ENCODE measurements at places on chromosomes 3 and 15.

DNA sequence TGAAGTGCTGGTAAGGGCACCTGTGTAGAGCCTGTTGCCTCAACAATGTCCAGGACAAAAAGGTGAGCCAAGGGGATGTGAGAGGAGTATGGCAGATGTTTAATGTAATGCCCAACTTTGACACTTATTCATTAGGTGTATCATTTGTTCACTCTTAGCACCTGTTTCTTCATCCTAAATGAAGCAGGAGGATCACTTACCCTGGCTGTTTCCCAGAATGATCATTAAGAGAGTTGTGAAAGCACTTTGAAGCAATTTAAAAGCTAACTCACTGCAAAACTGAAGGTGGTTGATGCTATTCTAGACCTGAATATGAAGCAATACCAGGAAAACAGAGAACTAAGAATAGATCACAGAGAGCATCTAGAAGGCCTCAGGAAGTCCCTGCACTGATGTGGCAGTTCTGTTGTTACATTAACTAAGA, 3.4 kb upstream of the HHLA2 start:
- no peak for DNase-seq

DNA sequence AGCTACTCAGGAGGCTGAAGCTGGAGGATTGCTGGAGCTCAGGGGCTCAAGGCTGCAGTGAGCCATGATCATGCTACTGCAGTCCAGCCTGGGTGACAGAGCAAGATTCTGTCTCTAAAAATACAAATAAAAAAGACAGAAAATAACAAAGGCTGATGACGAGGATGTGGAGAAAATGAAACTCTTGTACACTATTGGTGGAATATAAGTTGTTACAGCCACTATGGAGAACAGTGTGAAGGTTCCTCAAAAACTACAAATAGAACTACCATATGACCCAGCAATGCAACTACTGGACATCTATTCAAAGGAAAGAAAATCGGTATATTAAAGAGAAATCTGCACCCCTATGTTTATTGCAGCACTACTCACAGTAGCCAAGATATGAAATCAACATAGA, 526.7 kb upstream of the NAALADL2 start:
- DNase-seq, result no peak

GRCh38 chr15:77768521-77769078, 135.9 kb upstream of the LINGO1 start:
- DNase-seq, result no peak

- DNase-seq, result no peak
Measured at GRCh38 chr3:69081583-69082262, 1.6 kb upstream of the UBA3 start.

- DNase-seq, result no peak
Measured at GRCh38 chr15:78060232-78060631, 17.3 kb downstream of the TBC1D2B start.

DNA sequence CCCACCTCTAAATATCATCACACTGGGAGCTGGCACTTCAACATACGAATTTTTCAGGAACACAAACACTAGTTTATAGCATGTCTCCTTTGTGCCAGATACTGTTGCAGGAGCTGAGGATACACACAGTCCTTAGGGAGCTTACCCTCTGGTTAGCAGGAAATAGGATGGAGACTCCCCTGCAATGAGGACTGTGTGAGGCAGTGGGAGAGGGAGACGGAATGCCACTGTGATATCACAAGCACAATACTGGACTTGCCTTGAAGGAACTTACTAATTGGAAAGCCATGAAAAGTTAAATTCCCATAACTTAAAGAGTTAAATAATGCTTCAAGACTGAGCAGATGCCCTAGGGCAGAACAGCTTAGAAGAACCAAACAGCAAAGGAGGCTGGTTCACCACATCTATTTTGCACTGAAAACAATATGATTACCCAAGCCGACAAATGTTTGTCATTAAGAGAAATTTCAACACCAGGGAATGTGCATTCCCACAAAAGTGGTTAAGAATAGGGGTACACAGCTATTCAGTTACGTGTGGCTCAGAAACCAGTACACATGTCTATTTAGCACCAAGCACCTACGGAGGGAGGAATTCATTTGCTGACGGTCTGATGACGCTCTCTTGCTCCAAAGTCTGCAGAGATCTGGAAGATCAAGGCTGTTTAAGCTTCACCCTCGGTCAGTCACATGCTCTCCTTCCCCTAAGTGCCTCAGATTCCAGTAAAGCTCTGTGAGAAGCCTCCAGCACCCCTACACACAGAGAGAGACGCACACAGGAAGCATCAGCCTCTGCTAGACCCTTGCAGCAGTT, 5.2 kb downstream of the TBC1D2B start:
- DNase-seq, result no peak

GRCh38 chr3:10356461-10356981, 35.6 kb upstream of the SEC13 start:
- no peak for DNase-seq

DNA sequence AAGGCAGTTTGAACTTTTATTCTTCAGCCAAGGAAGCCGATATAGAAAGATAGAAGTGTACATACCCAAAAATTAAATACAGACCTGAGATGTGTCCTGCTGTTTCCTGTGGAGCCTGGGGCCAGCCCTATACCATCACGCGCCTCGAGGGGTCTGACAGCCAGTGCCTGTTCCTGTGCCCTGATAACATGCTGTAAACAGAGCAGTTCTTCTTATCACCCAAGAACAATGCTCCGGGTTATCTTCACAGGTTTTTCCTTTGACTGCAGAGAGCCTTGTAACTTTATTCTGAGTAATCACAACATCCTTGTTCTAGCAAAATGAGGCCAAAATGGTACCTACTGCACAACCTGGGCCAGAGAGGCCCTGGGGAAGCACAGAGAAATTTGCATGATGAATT, 289.7 kb upstream of the CHRM5 start:
- no peak for DNase-seq

DNA sequence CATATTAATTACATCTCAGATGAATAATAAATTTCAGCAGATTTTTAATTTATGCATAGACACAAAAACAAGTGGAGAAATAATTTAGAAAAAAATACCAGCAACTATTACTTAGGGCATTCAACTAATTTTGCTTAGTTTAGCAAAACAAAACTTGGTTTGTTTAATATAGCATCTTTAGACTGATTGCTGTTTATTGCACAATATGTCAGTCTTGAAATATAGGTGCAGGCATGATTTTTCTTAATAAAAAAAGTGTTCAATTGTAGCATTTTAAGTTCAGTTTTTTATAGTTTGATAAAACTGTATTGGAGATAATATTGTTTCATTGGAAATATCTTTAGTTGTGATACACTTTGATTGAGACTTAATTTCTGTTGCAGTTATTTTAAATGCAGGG, 161.2 kb upstream of the KCNH8 start:
- no peak for DNase-seq

DNA sequence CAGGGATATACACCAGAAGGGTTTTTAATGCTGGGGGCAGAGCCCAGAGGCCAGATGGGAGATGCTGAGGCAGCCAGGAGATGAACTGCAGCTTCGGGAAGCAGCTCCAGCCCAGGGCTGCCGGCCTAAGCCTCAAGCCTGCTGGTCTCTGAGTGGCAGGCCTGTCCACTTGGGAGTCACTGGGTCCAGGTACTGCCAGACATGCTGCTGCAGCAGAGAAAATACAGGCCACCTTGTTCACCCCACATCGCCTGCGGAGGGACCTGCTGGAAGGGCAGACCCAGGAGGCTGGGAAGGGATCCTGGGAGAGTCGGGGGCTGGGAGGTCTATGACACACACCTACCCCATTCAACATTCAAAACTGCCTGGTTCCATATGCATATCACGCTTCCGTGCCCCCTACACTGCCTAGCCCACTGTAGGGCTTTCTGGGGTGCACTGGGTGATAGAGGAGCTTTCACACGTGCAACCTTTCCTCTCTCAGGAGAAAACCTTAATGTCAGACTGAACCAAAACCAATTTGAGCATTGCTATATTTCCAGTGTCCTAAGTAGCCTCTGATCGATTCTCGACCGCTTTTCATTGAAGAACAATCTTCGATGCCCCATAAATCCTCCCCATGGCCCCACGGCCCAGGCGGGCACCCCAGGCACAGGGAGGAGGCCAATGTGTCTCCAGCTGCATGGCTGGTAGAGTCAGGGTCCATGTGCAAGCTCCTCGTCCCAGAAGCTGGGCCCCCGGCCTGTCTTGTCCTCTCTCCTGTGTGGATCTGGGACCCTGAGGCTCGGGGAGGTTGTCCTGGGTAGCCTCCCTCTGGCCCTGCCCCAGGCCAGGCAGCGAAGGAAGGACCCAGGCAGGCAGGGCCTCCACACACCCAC, 147.4 kb downstream of the ATP10A start:
- DNase-seq, result no peak

GRCh38 chr15:92979011-92979701, 79.0 kb downstream of the CHD2 start:
- DNase-seq, result no peak

GRCh38 chr3:55742022-55742831, 255.1 kb upstream of the WNT5A start:
- no peak for DNase-seq

DNA sequence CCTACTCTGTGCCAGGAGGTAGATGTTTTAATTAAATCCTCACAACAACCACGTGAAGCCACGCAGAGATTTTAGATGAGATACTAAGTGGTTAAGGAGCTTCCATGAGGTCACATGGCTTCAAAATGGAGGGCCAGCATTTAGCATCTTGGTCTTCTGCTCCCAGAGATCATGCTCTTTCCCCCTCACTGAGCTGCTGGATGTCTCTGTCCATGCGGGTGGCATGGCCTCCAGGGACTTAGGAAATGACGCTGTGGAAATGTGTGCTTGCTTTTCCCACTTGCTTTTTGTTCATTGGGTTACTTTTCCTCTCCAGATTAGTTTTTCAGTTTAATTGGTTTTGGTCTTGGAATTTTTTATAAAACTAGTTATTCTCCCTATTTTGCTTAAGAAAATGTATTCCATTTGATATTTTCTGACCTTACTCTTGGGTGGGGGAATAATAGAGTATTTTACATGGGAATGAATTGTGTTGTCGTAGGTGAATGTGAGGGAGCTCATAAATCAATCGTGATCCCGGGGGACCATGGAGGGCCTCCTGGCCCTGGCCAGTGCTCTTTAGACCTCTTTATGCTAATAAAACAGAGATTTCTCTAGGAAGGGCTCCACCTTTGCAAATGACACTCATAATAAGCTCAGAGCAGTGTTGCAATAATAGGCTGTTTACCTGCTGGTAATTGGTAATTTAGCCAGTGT, 376.0 kb upstream of the ONECUT1 start:
- DNase-seq, result no peak

- DNase-seq, result no peak
Measured at GRCh38 chr3:41848753-41849574, 112.9 kb downstream of the ULK4 start.

- DNase-seq, result no peak
Measured at GRCh38 chr15:52100807-52101442, 11.7 kb downstream of the BCL2L10 start.

- no peak for DNase-seq
Measured at GRCh38 chr3:52789746-52790040, 4.9 kb upstream of the ITIH3 start.

- DNase-seq, result no peak
Measured at GRCh38 chr15:40265355-40265754, 17.5 kb downstream of the ANKRD63 start.

- DNase-seq, result no peak
Measured at GRCh38 chr15:25674913-25675312, 188.2 kb downstream of the ATP10A start.

DNA sequence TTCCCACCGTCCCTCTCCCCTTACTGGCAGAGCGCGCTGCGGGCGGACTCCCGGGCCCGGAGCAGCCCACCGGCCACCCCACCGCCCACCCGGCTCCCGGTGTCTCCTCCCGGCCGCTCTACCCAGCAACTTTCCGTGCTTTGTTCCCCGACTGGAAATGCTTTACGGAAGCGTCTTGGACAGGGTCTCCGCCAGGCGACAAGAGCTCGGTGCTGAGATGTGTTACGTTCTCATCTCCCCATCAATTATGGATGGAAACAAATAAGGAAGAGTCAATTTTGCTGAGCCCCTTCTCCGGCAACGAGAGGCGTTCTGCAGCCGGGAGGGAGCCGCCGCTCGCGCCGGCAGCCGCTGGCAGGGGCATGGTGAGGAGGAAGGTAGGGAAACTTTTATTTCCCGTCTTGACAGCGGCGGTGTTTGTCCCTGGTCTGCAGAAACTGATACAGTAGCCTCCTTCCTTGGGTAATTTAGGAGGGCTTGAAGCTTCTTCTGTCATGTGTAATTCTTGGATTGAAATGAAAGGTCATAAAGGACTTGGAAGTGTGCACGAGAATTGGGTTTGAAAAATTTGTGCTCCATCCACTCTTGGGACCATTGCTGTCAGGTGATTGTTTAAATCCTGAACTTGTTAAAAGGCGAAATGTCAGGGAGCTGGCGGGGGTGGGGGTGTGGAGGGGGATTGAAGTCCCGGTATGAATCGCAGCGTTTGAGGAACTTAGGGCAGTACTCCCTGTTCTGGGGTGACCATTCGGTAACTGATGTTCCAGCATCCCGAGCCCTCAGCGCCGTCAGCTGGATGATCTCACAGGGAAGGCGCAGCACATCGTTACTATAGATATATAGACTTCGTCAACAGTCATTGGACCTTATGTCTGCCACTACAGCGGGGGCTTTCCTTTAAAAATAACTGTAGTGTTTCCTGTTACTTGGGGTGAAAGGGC, 1.5 kb downstream of the SEMA6D start:
- DNase-seq, result no peak

- DNase-seq, result no peak
Measured at GRCh38 chr3:13954741-13955483, 75.0 kb upstream of the WNT7A start.

DNA sequence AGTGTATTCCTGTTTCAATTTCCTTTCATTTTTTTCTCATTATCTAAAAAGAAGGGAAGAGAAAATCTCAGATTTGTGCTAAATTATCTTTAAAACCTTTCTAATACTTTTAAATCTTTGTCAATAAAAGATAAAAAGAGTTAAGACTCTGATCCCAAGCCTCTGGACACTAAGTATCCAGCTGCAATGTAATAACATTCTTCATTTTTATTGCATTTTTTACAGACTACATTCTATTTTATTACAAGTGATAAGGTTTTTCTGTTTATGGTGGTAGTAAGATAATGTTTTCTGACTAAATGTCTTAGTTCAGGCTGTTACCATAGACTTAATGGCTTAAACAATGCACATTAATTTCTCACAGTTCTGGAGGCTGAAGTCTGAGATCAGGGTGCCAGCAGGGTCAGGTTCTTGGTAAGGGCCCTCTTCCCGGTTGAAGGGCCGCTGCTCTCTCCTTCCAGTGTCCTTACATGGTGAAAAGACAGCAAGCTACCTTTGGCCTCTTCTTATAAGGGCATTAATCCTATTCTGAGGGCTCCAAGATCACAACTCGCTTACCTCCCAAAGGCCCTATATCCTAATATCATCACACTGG, 19.7 kb downstream of the KCNAB1 start:
- no peak for DNase-seq

GRCh38 chr3:129429602-129430001, 1.2 kb upstream of the EFCAB12 start:
- no peak for DNase-seq

DNA sequence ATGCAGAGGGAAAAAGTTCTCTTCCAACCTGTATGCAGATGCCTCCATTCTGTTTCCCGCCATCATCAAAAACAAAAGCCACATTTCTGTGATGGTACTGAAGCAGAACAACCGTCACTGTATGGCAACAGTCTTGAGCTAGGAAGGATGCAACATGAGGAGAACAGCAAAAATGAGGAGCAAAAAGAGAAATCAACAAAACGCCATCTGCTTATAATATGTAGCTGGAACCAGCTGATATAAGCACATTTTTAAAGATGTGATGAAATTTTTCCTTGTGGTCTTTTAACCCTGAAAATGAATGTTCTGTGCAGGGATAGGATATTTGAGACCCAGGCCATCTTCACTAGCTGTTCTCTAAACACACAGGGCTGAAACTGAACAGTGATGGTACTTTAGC, 287.0 kb downstream of the ZIC4 start:
- no peak for DNase-seq
